ENCODE measurements at places on chromosomes 5 and 9.

- DNase-seq: no peak
Observed at GRCh38 chr5:117788596-117788995, 1199.8 kb downstream of the DTWD2 start.

DNA sequence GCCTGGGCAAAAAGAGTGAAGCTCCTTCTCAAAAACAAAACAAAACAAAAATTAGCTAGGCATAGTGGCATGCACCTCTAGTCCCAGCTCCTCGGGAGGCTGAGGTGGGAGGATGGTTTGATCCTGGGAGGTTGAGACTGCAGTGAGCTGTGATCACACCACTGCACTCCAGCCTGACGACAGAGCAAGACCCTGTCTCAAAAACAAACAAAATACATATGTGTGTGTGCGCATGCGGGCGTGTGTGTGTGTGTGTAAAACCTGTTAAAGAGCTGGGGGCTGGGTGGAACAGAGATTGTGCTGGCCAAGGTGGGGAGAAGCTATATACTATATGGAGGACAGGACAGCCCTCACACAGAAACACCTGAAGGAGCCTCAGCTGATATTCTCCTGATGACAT, 27.4 kb upstream of the DENND4C start:
- no peak for DNase-seq

GRCh38 chr5:158354958-158355357, 496.0 kb upstream of the CLINT1 start:
- DNase-seq: no peak

- DNase-seq: no peak
Observed at GRCh38 chr5:43065387-43065947, 25.3 kb upstream of the ANXA2R start.

- no peak for DNase-seq
Observed at GRCh38 chr5:96880444-96881164, 4.3 kb downstream of the ERAP2 start.

- DNase-seq: no peak
Observed at GRCh38 chr5:19986031-19986619, 1.9 kb downstream of the CDH18 start.
